ENCODE measurements at places on chromosomes 11 and 22.
A peak's percentile ranks its signal among the peaks of the same experiment; 100 is the strongest.

DNA sequence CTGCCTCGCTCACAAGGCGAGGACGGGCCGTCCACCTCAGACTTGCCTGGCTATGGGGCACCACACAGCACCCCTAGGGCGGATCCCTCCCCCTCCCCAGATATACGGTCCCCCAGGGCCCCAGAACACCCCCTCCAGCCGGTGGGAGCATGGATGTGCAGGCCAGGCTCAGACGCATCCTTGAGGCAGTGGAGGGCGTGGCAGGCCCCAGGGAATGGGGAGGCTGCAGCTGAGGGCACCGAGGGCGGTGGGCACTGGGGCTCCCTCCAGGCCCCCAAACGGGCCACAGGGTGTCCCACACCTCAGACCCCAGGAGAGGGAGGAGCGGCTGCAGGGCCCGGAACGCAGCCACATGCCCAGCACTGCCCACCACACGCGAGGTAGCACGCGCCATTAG is 12.1 kb downstream of the TTLL8 start:
- no peak for DNase-seq

DNA sequence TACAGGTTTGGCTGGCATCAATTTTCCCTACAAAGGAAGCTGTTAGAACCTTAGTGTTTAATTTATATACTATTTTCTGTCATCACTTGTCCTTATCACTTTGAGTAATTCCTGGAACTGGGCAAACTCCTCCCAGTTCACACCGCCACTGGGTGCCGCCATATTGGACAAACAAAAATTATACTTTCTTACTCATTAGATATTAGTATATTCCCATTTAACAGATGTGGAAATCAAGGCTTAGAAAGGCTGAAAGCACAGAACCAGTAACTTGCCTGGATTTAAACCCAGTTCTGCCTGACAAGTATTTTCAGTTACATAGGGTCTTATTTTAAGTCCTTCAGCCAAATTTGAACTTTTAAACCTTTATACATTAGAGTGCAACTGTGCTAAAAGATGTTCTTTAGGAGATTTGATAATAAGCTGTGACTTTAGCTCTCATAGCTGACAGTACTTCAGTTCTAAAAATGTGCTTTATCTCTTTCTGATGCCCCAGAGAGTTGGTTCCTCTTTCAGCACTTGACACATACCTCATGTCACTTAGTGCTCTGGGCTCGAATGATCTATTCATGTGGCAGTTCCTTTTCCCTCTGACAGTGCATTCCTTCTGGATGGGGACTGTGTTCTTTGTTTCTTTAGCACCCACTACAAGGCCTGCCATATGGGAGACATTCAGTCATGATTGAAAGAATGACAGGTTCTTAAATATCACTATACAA is 25.4 kb downstream of the COA4 start:
- no peak for DNase-seq

DNA sequence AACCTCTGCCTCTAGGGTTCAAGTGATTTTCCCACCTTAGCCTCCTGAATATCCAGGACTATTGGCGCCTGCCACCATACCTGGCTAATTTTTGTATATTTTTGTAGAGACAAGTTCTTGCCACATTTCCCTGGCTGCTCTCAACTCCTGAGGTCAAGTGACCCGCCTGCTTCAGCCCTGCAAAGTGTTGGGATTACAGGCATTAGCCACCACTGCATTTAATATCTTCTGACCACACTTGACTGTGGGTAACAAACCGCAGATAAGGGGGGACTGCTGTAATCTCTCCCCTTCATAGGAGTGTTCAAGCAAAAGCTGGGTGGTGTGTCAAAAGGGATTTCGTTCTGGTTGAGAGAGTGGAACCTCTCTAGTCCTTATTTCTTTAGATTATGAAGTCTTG is 53.4 kb downstream of the GRAMD1B start:
- no peak for DNase-seq

DNA sequence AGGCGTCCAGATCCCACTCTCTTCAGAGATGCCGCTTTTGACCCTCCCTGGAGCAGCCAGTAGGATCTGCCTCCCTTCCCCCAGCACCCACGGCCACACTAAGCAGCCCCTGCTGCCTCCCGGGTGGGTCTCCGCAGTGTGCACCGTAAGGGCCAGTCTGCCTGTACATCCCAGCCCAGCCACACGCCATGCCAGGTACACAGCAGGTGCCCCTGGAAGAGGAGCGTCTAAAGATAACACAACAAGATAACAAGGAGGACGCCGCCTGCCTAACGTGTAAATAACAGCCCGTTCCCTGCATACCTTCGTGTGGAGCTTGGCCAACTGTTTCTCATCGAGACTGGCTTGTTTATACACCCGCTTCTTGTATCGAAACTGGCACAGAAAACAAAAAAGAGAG is 139.4 kb downstream of the SHANK2 start:
- DNase-seq, result no peak

DNA sequence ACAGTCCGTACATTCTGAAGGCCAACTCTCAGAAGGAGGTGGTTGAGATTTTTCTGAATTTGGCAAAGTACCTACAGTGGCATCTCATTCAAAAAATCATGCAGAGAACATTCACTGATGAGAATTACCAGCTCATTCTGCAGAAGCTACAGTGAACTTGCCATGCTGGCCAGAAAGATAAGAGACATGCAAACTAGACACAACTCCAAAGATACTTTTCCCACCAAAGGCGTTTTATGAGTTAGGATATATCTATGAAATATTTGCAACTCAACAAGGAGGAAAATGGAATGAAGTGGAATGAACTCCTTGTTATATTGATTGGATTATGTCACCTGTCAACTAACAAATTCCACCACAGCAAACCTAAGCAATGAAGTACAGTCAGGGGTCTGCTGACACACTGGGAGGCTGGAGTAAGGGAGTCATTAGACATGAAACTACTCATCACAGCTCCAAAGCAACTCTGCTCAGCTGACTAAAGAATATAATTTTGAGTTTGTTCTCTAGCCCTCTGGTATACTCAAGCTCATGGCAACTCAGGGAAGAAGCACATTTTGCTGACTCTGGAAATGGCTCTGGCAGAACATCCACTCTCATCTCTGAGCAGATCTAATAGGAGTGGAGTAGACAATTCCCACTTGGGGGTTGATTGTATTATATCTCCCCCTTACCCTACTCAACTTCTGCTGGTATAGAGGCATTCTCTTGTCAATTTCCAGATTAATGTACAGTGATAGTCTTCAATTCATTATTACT is 22.9 kb downstream of the MAML2 start:
- no peak for DNase-seq

GRCh38 chr22:44295406-44295805 is 17.3 kb downstream of the SHISAL1 start:
- DNase-seq, result no peak

DNA sequence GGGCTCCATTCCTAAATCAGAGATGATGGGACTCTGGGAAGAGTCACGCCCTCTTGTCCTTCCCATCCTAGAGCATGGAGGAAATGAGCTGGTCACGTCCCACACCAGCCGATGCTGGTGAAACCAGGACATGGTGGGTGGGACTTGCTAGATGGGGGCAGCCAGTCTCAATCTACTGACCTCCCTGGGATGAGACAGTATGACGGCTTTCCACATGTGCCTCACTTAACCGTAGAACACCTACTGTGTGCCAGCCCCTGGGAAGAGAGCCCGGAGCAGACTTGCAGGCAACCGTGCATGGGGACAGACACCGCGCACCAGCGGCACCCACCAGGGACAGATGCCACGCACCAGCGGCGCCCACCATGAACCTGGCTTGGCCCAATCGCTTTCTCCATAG is 3.8 kb downstream of the OSBPL5 start:
- no peak for DNase-seq

GRCh38 chr22:29689880-29690213 is 30.0 kb upstream of the CABP7 start:
- peak; percentile 33 for DNase-seq

GRCh38 chr11:108197351-108197750 is 25.1 kb downstream of the NPAT start:
- no peak for DNase-seq

DNA sequence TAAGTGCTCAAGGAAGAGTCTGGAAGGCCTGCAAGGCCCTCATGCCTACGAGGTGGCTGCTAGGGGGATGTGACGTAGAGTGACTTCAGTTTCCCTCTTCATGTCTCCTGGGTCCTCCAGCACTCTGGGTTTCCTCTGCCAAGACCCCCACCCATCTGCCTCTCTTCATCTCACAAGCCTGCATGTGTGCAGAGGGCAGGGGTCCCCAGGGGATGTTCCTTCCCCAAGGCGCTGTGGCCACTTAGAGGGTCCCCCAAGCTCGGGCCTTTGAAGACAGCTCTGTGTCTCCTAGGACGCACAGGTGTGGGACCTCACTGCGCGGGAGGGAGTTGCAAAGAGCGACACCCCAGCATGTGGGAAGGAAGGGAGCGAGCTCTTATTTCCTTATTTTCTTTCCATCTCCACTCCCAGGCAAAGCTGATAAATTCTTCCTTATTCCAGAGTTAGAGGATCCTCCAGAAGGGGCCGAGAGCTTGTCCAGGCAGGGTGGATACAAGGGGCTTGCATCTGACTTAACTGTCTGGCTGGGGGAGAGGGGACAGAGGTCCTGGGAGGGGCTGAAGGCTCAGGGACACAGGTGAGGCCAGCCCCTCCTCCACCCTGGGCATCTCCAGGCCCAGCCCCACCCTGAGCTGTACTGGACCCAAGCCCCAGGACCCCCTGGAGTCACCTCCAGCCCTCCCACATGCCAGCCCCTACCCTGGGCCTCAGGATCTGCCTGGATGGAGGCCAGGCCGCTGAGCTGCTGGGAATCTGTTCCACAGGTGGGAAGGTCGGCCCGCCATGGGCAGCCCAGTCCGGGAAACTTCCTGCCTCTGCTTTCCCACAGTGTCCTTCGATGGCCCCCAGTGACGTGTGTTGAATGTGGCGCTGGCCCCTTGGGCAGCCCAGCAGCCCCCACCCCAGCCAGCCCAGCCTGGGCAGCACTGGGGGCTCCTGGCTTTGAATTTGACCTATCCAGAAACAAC is 59.7 kb upstream of the KCNQ1OT1 start:
- DNase-seq, result no peak

GRCh38 chr22:40376149-40376548 is 5.8 kb downstream of the SGSM3 start:
- DNase-seq, result no peak

DNA sequence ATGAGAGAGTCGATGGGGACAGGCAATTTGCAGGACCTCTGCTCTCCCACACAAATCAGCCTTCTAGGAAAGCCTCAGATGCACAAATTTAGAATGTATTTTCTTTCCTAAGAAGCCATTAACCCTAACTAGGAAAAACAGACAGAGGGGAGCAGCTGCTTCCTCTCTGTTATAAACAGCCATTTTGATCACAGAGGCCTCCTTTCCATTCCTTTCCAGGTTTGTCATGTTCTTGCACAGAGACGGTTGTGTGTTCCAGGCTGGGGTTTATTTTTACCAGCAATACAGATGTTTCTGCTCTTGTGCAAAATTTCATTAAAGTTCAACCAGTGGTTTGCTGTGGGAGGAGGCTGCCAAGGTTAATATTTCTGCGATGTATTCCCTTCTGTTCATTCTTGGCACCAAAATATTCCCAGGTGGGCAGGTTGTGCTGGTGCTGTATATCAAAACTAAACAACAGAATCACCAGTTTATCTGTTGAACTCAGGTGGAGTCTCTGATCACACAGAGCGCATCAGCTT is 90.2 kb downstream of the NAV2 start:
- DNase-seq, result no peak

GRCh38 chr22:26127126-26127525 is 42.1 kb upstream of the SEZ6L start:
- no peak for DNase-seq

DNA sequence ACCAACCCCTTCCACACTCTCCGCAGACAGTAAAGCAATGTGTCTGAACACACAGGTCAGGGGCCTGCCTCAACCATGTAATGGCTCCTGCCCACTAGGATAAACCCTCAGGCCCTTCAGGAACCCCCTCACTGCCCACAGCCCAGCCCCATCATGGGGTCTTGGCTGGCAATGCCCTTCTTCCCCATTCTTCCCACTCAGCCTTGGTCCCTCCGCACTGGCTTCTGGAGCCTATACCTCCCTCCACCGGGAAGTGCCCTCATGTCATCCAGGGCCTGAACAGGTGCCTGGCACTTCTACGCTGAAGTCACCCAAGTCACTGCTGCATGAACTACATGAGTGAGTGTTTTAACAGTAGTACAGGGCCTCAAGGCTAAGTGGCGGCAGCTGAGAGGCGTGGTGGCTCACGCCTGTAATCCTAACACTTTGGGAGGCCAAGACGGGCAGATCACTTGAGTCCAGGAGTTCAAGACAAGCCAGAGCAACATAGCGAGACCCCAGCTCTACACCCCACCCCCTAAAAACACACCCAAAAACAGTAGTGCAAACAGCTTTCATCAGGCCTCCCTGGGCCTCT is 74.8 kb upstream of the PITPNB start:
- DNase-seq, result no peak

- no peak for DNase-seq
Measured at GRCh38 chr11:12066799-12067508, 43.4 kb upstream of the MICAL2 start.

GRCh38 chr11:62138630-62139425 is 15.0 kb downstream of the INCENP start:
- DNase-seq, result no peak

GRCh38 chr11:7673724-7674434 is 579 bp upstream of the CYB5R2 start:
- DNase-seq, result no peak

DNA sequence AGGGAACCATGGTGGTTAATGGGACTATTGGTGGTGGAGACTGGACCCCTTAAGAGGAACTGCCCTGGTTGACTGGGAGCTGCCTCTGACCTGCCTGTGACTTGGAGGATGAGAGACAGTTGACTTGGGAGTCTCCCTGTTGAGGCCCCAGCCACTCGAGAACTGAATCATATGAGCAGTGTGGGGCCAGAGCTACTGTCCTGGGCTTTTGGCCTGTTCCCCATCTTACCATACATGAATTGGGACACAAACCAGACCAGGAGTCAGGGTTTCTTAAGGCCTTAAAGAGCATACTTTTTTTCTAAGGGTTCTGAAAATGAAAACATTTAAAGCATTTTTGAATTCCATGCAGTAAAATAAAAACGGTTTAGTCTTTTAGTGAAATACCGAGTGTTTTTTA is 92.8 kb downstream of the TEAD1 start:
- no peak for DNase-seq

DNA sequence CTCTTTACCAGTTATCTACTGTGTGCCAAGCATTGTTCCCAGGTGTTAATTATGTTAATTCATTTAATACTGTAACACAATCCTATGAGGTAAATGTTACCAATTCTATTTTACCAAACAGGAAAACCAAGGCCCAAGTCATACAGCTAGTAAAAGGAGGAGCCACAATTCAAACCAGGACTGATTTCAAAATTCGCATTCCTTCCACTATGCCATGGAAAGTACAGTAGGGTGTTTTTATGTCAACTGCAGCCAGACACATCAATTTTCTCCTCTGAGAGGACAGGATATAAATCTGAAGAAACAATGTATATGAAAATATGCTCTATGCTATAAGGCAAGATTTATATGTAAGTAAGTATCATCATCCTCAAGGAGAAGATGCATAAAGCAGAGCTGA is 104.3 kb downstream of the RPL27A start:
- DNase-seq, result no peak

DNA sequence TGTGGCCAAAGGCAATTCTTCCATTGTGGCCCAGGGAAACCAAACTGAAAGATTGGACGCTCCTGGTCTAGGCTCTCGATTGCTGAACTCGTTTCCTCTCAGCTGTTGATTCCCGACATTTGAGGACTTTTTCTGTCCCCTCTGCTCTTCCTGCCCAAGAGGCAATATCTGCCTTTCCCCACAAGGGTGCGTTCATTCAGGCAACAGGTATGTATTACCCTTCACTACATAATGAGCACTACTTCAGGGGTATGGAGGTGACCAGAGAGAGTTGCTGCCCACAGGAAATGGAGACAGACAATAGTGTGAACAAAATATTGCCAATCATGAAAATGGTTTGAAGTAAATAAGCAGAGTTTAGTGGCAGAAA is 8.2 kb downstream of the PTH start:
- DNase-seq, result peak; percentile 31
